ENCODE measurements at places on chromosomes 6 and 20.
A peak's percentile ranks its signal among the peaks of the same experiment; 100 is the strongest.

GRCh38 chr20:23517719-23518118 is 26.8 kb downstream of the CST8 start:
- DNase-seq: no peak

GRCh38 chr6:158487495-158487894 is 72.4 kb upstream of the TMEM181 start:
- DNase-seq: no peak

- DNase-seq: no peak
Measured at GRCh38 chr6:92779746-92780145, 639.6 kb downstream of the EPHA7 start.

DNA sequence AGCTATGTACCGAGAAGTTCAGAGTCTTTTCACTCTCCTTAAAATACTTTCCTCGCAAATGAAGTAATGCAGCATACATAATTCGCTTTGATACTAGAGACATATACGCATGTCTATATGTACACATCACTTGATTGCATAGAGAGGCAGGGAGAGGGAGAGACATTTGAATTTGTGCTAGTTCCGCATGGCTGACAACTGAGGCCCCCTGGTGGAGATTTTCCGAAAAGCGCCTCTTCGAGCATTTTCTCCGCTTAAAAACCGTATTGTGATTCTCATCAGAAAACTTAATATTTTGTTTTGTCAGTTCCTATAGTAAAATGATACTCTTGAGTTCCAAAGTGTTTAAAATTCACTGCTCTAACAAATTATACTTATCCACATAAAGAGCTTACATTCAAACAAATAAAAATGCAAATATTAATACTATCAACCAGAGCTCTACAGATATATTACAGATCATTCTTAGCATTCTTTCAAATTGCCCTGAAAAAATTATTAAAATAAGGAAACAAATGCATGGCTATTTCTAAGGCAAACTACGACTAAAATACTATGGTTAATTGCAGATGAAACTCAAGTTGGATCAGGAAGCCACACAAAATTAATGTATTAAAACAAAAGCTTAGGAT is 637 bp downstream of the MYLK4 start:
- peak; percentile 66 for DNase-seq

DNA sequence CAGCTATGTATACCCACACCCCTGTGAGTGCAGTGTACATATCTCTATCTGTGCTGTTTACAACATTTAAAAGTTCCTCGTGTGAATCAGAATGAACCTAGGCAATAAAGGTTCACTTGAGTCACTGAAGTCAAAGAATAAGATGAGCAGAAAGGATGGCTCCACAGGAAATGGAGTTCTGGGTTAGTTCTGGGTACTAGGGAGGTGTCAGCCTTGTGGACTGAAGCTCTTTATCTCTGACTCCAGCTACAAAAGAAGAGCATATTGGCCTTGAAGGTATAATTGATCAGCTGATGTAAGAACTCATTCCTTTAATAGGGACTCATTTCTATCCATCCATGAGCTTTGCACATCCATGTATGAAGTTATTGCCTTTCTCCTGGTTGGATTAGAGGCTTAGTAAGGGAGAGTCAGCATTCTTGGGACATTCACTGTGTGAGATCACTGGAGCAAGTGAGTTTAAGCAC is 73.9 kb upstream of the BACH2 start:
- no peak for DNase-seq

DNA sequence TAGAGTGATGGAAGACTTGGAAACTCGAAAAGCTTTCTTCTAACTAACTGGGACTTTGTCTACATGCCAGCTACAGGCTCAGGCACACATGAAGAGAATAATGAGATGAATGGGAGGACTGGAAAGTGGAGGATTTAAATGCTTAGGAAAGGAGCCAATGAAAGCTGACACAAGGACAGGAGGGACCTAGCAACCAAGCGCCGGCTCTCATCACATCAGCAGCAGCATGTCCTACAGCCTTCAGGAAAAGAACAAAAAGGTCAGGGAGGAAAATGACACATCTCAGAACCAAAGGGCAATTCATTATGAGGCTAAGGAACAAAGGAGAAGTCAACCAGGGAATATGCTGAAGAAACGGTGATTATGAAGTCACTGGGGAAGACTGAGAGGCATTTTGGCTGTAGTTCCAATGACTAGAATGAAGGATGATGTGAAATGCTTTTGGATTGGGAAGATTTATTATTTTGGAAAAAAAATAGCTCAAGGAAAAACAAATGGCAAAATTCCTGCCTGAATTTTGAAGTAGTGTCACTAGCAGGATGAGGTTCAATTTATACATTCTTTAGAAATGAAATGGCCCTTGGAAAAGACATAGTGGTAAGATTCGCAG is 5.7 kb downstream of the BACH2 start:
- DNase-seq: no peak

- no peak for DNase-seq
Measured at GRCh38 chr6:56378966-56379585, 131.7 kb upstream of the COL21A1 start.

GRCh38 chr6:16670183-16670582 is 91.1 kb downstream of the ATXN1 start:
- DNase-seq: no peak

Data from SW 1271 (cell line).